Upper lobe of left lung (tissue), 6 donors: ENCODE measurements at places on chromosomes 13 and 19. TPM values are rescaled to one million over a fixed set of nuclear protein-coding genes. Genes with fewer than 3 reads are reported as not detected.

DNA sequence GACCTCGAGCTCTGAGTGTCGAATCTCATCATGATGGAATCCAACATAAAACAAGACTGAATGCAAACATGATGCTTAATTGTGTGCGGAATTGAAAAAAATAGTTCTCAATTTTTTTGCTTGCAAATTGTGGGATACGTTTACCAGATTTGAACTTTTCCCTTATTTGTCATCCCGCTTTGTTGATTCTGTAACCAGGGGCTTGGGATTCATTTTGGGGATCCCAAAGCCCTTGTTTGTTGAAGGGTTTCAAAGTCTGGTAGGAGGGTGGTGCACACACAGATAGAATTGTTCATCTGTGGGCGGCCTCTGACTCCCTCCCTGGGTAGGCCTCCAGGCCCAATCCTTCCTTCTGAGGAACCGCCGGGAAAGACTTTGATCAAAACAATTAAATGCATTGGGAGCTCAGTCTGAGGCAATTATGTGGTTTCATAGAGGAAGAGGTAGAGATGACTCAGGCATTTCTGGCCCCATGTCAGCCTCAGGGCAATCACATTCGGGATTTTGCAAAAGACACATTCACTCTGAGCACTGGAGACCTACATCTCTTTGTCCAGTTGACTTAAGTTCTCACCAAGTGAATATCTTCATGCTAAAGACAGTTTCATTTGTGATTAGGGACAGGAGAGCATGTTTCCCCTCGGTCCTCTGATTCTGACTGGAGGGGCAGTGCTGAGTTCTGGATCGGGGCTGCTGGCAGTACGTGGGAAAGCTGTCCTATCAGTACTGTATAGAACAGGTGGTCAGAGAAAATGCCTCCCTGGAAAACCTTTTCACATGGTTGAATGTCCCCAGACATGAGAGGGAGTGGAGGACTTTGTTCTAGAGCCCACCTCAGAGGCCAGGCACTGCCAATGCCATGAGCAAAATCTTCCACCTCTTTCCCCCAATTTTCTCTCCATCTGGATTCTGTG is 27.8 kb upstream of the IGFL4 start:
- H3K27me3 ChIP-seq: no peaks in the 10 kb centered on the region
- no peaks in the 10 kb centered on the region for H3K4me1 ChIP-seq
- no peak overlapping the region for H3K4me3 ChIP-seq
- no peaks in the 10 kb centered on the region for H3K36me3 ChIP-seq

DNA sequence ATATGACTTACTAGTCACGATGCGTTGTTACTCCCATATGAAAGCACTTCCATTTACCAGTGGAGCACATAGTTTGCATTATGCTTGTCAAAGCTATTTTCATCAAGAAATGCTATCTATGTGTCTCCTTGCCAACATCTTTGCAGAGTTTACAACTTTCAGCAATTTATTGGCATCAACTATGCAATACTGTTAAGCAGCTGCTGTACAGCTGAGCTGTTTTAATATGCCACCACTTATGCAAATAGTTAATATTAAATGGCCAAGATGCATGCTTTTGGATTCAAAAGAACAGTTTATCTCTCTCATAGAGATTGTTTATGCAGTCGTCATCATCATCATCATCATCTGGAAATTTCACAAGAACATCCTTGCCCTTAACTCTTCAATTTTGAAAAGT is 67.9 kb upstream of the KLF5 start:
- H3K27ac ChIP-seq: no peak overlapping the region
- H3K36me3 ChIP-seq: no peaks in the 10 kb centered on the region
- H3K27me3 ChIP-seq: no peaks in the 10 kb centered on the region
- H3K4me1 ChIP-seq: peaks cover 2% of the 10 kb centered on the region
- no peak for DNase-seq

DNA sequence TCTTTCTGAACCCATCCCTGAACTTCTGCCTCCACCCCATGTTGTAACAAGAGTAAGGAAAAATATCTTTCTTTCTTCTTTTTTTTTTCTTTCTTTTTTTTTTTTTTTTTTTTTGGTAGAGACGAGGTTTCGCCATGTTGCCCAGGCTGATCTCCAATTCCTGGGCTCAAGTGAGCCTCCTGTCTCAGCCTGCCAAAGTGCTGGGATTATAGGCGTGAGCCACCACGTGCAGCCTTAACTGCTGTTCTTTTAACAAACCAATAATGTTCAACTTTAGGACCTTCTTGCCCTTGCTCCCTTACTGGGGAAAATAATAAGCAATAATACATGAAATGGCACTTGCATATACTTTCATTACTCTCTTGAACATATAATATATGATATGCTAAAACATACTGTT is 19.6 kb downstream of the GPR183 start:
- no peak overlapping the region for H3K4me3 ChIP-seq
- peaks cover 27% of the 10 kb centered on the region for H3K4me1 ChIP-seq
- no peaks in the 10 kb centered on the region for H3K27me3 ChIP-seq
- H3K27ac ChIP-seq: no peak overlapping the region
- no peaks in the 10 kb centered on the region for H3K36me3 ChIP-seq

The IFNL1 gene
- total RNA-seq: not detected

DNA sequence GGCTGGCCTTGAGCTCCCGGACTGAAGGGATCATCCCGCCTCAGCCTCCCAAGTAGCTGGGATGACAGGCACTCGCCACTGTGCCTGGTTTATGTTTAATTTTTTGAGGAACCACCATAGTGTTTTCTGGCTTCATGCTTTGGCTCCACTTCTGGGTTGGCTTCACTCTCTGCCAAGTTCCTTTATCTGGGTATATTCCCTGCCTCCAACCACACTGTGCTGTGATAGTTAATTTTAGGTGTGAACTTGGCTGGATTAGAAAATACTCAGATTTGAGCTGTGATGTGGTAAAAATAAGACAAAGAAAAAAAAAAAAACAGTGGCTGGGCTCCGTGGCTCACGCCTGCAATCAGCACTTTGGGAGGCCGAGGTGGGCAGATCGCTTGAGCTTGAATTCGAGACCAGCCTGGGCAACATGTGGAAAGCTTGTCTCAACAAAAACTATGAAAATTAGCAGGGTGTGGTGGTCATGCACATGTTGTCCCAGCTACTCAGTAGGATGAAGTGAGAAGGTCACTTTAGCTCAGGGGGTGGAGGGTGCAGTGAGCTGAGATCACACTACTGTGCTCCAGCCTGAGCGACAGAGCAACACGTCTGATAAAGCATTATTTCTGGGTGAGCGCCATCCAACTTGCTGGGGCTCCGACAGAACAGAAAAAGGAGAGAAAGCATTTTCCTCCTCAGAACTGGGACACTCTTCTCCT is 7.5 kb upstream of the ILF3 start:
- no peaks in the 10 kb centered on the region for H3K27me3 ChIP-seq
- H3K27ac ChIP-seq: no peak overlapping the region
- no peak for DNase-seq
- peaks cover 28% of the 10 kb centered on the region for H3K4me1 ChIP-seq

DNA sequence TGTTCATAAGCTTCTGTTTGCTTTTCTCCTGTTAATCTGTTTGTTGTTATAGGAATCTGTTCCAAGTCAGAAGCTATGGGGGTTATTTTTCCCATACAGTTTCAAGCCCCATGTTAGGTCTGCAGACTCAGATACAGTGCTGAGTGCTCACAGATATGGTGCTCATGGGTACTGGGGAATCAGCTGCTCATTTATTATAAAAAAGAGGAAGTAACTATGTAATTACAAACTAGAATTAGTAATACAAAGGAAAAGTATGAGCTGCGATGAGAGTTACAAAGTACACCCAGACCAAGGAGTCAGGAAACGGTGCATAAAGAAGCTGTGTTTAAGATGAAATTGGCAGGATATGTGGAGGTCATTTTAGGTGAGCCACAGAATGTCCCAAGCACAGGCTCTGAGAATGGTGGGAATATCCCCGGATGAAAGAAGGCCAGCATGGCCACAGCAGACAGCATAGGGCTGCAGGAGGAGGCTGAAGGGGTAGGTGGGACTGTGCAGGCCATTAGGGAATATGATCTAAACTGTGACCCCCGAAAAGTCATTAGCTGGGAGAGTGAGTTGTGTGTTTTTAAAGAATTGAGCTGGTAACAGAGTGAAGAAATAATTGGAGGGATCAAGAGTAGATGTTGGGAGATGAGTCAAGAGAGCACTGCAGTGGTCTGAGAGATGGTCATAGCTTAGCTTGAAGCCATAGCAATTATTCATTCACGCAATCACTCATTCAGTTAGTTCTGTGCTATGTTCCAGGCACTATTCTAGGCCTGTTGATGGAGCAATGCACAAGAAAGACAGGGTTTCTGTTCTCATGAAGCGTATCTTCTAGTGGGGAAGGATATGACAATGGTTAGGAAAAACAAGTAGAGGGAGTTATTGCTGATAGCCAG is 177.4 kb upstream of the UBL3 start:
- no peaks in the 10 kb centered on the region for H3K27me3 ChIP-seq
- no peak overlapping the region for H3K27ac ChIP-seq
- DNase-seq: no peak
- H3K4me3 ChIP-seq: no peak overlapping the region
- no peaks in the 10 kb centered on the region for H3K4me1 ChIP-seq
